ENCODE measurements at places on chromosomes 5 and 9.

GRCh38 chr5:99104538-99105132 lies 175.8 kb upstream of the CHD1 start:
- peak; percentile 28 for DNase-seq

DNA sequence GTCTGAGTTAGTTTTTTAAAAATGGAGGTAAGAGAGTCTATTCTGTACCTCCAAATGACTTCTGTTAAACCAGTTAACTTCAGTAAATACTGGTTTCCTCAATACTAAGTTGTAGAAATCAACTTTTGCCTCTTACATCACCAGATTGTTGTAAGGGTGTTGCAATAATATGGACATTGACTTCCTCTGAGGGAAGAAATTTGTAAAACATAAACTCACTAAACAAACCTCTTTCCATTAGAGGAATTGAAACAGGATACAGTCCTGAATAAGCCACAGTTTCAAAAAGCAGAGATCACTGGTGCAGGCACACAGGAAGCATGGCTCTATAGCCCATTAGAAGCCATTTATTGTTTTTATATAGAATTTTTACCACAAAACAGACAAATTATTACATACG lies 32.7 kb upstream of the SLCO6A1 start:
- no peak for DNase-seq

- no peak for DNase-seq
These were observed 2.9 kb downstream of the KCNV2 start for GRCh38 chr9:2720179-2720654.

GRCh38 chr9:93955111-93955980 lies at the start of gene BARX1:
BARX1 (minus strand) TSS chr9:93955355; CDS start chr9:93955146, 209 bp downstream.
- DNase-seq = no peak

GRCh38 chr9:116940614-116941215 lies 253.6 kb downstream of the TRIM32 start:
- no peak for DNase-seq

GRCh38 chr9:133239533-133240090 lies 30.6 kb upstream of the OBP2B start:
- DNase-seq = no peak

DNA sequence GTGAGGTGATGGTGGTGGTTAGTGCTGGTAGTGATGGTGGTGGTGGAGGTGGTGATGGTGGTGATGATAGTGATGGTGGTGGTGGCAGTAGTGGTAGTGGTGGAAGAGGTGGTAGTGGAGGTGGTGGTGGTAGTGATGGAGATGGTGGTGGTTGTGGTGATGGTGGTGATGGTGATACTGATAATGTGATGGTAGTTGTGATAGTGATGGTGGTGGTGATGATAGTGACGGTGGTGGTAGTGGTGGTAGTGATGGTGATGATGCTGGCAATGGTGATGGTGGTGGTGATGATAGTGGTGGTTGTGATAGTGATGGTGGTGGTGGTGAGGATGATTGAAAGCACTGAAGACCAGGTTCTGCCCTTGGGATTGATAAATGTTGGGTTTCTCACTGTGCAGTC lies 85.2 kb upstream of the SLC1A3 start:
- no peak for DNase-seq

GRCh38 chr9:126836216-126836615 lies 24.2 kb upstream of the ZBTB34 start:
- no peak for DNase-seq

DNA sequence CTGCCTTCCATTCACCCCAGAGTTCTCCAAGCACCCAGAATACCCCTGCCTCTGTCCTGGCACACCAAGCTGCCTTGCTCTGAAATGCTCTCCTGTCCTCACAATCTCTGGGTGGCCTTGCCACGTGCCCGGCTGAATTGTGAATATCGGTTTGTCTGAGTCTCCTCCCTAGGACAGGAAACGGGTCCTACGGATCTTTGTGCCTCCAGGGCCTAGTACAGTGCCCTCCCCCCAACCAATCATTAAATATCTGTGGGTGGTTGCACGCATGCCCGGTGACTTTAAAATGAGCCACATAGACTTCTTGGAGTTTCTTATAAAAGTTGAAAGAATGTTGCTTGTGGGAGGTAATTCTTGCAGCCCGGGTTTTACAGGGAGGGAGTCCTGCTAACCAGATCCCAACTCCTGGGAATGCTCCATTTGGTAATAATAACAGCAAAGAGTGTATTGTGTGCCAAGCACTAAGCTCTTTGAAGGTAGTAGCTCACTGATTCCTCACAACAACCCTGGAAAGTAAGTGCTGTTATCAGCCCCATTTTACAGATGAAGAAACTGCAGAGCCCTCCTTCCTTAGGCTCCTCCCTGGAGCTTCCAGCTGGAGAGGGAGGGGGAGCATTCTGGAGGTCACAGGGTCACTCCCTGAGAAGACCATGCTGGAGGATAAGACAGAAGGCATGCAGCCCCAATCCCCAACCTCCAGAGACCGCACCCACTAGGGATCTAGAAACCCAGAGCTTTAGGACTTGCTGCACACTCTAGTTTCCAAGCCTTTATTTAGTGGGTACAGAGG lies 23.4 kb downstream of the URM1 start:
- DNase-seq = no peak

- peak; percentile 33 for DNase-seq
These were observed 231.6 kb upstream of the TAS2R1 start for GRCh38 chr5:9861666-9862256.

- no peak for DNase-seq
These were observed 1.5 kb downstream of the DNAJC21 start for GRCh38 chr5:34930870-34931269.

DNA sequence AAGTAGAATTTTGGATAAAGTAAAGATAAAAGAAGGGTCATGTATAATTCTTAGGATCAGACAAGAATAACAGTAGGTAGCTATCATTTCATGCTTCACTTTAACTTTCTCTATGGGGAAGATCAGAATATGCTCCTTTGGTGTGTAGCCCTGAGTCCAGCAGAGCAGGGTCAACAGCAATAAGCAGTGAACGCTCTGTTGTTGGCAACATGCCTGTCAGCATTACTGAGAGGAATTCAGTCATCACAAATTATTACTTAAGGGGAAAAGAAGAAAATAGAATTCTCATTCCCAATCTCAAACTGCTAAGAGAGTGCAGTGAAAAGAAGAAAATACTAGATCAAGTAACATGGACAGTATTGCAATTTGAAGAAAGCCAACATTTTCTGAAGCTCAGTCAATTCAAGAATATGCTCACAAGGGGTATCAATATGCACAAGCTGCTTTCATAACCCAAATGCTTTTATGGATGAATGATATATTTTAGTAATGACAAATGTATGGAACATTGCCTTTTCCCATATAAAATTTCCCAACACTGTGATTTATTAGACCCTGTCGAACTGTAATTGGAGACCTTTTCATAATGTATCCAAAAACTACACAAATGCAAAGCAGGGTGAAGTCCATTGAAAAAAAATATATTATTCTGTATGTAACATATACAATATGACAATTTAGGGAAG lies 1359.4 kb downstream of the EFNA5 start:
- peak; percentile 26 for DNase-seq

DNA sequence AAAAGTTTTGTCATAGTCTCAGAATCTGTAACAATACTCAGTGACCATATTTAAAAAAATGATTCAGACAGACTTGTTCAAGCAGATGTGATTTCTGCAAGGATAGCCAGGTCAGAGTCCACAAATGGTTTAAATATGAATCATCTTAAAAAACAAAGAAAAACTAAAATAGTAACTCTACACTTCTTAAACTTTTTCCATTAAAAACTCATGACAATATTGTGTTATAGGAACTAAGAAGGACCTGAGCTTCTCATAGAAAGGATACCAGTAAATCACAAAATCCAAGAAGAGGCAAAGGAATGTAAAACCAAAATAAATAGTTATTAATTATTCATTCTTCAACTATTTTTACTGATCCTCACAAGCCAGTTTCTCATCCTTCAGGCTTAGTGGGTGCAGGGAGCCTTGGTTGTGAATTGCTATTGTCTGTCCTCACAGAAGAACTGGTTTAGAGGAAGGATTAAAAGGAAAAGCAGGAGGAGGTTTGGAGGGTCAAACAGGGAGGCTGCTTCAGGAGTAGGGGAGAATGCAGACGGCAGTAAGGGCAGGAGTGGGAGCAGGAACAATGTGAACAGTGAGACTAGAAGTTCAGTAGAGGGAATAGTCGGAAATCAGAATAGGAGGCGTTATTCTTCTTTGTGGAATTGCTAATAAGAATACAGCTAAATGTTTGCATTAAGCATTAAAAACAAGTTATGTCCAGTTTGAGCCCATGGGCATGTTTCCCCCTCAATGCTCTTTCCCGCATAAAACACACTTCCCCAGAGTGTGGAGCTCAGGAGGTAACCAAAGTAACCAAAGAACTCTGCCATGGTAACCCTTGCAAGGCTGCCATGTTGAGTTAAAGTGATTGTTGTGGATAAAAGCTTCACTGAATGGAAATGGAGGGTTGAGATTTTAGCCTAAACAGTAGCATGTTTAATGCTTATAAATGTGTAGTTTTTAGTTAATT lies 110.7 kb downstream of the CCDC192 start:
- DNase-seq = no peak

GRCh38 chr9:134850611-134851010 lies 30.0 kb upstream of the FCN2 start:
- DNase-seq = no peak

GRCh38 chr9:127506814-127507750 lies 55.8 kb downstream of the LRSAM1 start:
- DNase-seq = no peak

GRCh38 chr9:121945281-121945680 lies 147.8 kb downstream of the TTLL11 start:
- no peak for DNase-seq

- DNase-seq = peak; percentile 42
These were observed 545 bp upstream of the CTSV start for GRCh38 chr9:97039514-97039860.

- DNase-seq = no peak
These were observed 1.6 kb downstream of the B4GALT1 start for GRCh38 chr9:33165263-33166151.

DNA sequence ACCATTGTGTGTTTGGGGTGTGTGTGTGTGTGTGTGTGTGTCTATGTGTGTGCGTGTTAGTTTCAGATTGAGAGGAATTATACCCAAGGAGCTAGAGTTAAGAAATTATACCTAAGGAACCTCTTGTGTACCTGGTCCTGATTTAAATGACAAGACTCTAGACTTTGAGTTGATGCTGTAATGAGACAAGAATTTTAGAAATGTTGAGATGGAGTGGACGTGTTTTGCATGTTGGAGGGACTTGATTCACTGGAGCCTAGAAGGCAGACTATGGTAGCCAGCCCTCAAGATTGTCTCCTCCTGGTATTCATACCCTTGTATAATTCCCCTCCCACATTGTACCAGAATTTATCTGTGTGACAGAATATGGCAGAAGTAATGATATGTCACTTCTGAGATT lies 52.4 kb upstream of the HSPB3 start:
- no peak for DNase-seq

- DNase-seq = no peak
These were observed 45.5 kb downstream of the PUM3 start for GRCh38 chr9:2798423-2798822.

DNA sequence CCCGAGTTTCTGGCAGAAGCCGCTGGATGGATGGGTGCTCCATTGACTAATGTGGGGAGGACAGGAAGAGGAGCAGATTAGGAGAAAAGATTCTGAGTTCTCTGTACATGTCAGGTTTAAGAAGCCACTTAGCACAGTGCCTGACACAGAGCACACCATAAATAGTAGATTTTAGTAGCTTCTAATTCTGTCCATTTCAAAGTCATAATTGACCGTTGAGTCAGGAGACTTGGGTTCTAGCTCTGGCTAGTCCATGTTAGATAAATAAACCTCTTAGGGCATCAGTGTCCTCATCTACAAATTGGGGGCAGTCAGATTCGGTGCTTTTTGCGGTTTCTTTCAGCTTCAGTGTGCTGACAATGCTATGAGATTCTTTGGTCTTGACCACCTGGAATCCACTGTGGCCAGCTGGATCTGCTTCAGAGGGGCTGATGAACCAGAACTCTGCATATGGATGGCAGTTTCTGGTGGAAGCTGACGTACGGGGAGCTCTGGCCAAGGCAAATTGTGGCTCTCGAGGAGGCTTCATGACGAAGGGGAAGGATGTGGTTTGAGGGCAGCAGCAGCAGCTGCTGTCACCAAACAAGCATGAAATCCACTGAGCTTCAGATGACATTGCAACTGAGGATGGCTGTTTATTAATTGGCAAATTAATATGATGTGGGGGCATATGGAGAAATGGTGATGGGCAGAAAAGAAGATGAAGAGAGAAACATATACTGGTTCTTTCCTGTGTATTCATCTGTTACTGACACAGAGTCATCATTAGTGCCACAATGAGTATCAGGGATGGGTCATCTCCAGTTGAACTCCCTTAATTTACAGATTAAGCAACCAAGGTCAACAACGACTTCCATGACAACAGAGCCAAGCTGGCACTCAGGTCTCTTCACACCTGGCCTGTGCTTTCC lies 134.4 kb downstream of the AOPEP start:
- DNase-seq = no peak

DNA sequence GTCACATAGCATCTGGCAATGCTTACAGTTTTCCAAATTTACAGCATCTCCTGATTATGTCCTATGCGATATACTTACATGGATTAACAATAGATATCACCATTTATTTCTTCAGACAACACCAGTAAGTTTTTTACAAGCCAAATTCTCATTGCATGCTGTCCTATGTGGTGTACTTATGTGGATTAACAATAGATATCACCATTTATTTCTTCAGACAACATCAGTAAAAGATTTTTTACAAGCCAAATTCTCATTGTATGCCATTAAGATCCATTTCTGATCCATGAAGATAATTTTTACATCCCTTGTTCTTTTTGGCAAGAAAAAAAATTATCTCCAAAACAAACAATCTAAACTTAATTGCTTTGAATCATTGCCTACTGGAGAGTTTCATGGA lies 340.9 kb downstream of the KCNN2 start:
- no peak for DNase-seq

GRCh38 chr5:26690511-26690910 lies 347.9 kb downstream of the CDH9 start:
- no peak for DNase-seq

- no peak for DNase-seq
These were observed 10.6 kb downstream of the UNC5A start for GRCh38 chr5:176820937-176821336.

DNA sequence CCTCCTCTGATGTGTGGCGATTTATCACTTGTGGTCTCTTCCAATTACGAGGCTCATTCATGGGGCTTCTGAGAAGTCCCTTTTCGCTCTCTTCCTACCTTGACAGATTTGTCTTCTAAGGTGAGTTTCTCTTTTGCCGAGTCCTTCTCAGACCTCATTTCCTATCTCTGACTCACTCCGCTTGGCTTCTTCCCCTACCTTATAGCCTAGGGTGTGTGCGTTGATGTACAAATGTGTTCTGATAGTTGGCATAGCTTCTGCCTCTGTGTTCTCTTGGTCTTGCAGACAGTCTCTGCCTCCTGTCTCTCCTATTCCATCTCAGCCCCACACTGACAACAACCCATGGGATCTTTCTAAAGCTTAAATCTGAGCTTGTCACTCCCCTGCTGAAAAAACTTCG lies 56.9 kb upstream of the SHB start:
- DNase-seq = no peak
